ENCODE measurements at places on chromosomes 3 and 15. TPM values are rescaled to one million over a fixed set of nuclear protein-coding genes. Genes with fewer than 3 reads are reported as not detected.

The SLC28A2 gene
- not detected for total RNA-seq

DNA sequence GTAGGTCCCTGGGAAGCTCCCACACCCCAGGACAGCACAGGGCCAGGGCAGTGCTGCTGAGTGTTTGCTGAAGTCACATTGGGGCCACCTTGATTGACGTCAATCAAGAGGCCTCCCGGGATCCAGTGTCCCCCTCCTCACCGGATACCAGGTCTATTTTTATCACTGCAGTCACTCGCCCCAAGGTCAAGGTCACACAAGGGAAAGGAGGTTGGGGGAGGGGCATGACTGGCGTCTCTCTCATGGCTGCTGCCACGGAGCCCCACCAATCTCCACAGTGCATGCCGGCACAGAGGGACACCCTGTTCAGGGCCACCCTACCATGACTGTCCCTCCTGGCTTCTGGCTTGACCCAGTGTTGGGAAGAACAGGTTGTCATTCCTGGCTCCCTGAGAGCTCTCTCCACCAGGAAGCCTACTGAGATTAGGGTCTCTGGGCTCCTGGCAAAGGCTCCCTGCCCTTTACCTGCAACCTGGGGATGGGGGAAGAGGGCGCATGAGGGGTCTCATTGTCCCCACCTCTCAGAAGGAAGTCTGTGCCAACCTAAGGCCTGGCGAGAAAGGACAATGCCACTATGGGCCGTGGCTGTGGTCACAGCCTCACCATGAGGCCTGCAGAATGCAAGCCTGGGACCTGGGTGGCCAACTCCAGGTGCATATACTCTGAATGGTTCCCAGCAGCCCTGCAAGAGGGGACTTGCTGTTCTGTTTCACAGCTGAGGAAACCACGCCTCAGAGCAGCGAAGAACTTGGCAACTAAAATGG, 1.5 kb downstream of the MYL3 start:
- DNase-seq = no peak
- H3K27me3 ChIP-seq = no peaks in the 10 kb centered on the region
- H3K36me3 ChIP-seq = no peaks in the 10 kb centered on the region
- no peaks in the 10 kb centered on the region for H3K4me1 ChIP-seq
- H3K27ac ChIP-seq = no peak overlapping the region

The DZIP1L gene
- not detected for total RNA-seq

DNA sequence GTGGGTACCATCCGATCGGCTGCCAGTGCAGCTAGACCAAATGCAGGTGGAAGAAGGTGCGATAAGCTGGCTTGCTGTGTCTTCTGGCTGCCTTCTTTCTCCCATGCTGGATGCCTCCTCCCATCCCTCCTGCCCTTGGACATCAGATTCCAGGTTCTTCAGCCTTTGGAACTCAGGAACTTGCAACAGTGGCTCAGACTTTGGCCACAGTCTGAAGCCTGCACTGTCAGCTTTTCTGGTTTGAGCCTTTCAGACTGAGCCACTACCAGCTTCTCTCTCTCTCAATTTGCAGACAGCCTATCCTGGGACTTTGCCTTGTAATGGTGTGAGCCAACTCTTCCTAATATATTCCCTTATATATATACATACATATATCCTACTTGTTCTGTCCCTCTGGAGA, 485.5 kb downstream of the FHIT start:
- H3K4me1 ChIP-seq = no peaks in the 10 kb centered on the region
- no peak for DNase-seq
- H3K27ac ChIP-seq = no peak overlapping the region
- H3K27me3 ChIP-seq = no peaks in the 10 kb centered on the region

DNA sequence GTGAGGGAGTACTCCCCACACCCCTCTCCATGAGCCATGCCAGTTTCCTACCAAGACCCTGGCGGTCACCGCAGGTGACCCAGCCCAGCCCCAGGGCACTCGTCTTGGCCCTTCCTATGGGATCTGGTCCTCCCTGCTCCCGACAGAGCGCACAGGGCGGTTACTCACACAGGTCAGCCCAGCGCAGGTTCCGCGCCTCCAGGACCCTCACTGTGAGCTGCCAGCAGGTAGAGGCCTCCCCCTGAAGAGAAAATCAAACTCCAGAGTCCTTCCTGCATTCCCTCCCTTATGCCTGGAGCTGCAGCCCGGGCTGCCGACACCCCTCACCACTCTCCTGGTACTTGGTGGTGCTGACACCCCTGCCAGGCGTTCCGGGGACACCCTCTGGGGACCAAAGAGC, 6.9 kb downstream of the PLA2G4D start:
- H3K27ac ChIP-seq = no peak overlapping the region
- H3K36me3 ChIP-seq = no peaks in the 10 kb centered on the region
- no peak overlapping the region for H3K4me3 ChIP-seq
- no peak for DNase-seq
- H3K27me3 ChIP-seq = no peaks in the 10 kb centered on the region

The GOLGA8R gene
- 12.1 TPM for total RNA-seq

DNA sequence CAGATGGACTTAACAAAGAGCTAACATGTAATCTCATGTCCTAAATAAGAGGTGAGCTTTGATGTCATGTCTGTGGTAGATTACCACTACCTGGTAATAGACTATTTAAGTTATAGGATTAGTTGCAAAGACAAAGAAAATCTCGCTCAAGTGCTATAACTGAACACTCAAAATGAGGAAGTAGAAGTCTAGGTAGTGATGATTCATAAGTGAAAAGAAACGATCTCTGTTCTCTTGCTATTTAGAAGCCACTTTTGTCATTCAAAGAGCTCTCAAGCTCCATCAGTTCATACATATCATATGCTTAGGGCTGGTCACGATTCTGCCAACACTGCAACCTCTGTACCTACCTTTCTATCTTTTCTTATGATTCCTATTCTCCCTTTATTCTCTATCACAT, 110.9 kb downstream of the EDEM1 start:
- no peaks in the 10 kb centered on the region for H3K4me1 ChIP-seq
- no peak overlapping the region for H3K4me3 ChIP-seq
- DNase-seq = no peak
- no peaks in the 10 kb centered on the region for H3K36me3 ChIP-seq

The GNAT1 gene
- not detected for total RNA-seq

DNA sequence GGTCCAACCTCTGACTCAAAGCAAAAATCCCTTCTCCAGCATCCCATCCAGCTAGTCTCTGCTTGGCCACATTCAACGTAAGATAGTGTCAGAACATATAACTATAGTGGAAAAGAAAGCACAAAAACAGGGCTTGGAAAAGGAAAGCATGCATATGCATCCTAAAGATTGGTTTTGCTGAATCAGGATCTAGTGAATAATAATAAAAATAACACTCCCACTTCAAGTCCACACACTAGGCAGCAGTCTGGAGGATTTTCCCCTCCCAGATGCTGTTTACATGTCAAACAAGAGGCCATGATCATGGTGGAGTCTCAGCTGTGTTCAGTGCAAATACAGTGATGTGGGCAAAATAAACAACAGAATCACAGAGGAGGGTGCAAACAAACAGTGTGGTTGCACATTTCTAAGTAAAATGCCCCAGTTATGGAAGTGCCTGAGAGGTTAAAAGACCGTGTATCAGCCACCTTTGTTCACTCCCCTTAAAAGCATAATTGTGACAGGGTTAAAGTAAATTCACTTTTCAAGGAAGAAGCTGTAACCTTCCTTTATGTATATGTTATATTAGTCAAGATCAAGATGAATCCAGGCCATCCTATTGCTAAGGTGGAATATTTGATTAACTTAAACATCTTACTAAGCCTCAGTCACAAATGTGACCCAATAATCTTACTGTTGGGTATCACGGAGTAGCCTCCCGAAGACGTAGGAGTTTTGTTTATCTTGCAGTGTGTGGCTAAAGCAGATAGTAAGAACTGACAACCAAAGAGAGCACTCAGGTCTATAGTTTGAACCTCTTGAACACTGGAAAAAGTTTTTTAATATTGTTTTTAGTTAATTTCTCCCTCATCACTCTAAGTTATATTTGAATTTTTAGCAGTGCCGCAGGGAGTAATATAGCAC, 424.5 kb downstream of the SOX2 start:
- H3K36me3 ChIP-seq = no peaks in the 10 kb centered on the region
- H3K27me3 ChIP-seq = no peaks in the 10 kb centered on the region
- H3K4me1 ChIP-seq = no peaks in the 10 kb centered on the region
- H3K4me3 ChIP-seq = no peak overlapping the region

The ACSBG1 gene
- 0.66 TPM for total RNA-seq

The GHRL gene
- total RNA-seq = 0.21 TPM

DNA sequence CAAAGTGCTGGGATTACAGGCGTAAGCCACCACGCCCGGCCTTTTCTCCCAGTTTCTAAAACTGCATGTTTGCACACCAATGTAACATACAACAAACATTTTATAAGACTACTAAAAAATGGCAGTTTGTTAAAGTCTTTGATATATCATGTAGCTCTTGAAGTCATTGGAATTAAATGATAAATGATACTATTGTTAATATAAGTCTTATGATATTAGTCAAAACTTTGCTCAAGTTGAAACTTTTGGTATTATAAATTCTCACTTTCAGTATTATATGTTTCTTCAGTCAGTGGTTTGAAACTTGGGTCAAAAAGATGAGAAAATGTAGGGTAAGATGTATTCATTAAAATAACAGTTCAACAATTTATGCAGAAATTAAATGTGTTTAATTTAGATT, 117.6 kb upstream of the TBL1XR1 start:
- H3K27ac ChIP-seq = no peak overlapping the region
- DNase-seq = no peak
- H3K27me3 ChIP-seq = no peaks in the 10 kb centered on the region
- no peak overlapping the region for H3K4me3 ChIP-seq

DNA sequence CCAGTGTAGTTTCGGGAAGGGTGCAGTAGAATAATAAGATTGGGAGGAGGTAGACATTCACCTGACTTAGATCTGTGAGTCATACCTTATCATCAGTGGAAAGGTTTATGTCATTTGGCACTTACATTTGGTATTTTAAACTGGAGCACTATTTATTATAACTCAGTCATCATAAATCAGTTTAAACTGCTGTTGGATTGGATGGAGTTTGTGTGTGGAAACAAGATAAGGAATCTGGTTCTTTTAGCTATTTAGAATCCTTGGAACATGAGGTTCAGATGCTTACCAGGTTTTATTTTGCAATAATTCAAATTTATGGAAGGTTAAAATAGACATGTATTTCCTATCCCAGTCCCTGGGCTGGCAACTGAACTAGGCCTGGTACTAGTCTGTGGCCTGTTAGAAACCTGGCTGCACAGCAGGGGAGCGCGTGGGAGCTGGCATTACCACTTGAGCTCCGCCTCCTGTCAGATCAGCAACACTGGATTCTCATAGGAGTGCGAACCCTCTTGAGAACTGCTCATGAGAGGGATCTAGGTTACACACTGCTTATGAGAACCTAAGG, 34.5 kb downstream of the ZFAND6 start:
- peaks cover 6% of the 10 kb centered on the region for H3K4me1 ChIP-seq
- no peaks in the 10 kb centered on the region for H3K27me3 ChIP-seq
- peaks cover 6% of the 10 kb centered on the region for H3K36me3 ChIP-seq
- no peak overlapping the region for H3K4me3 ChIP-seq

DNA sequence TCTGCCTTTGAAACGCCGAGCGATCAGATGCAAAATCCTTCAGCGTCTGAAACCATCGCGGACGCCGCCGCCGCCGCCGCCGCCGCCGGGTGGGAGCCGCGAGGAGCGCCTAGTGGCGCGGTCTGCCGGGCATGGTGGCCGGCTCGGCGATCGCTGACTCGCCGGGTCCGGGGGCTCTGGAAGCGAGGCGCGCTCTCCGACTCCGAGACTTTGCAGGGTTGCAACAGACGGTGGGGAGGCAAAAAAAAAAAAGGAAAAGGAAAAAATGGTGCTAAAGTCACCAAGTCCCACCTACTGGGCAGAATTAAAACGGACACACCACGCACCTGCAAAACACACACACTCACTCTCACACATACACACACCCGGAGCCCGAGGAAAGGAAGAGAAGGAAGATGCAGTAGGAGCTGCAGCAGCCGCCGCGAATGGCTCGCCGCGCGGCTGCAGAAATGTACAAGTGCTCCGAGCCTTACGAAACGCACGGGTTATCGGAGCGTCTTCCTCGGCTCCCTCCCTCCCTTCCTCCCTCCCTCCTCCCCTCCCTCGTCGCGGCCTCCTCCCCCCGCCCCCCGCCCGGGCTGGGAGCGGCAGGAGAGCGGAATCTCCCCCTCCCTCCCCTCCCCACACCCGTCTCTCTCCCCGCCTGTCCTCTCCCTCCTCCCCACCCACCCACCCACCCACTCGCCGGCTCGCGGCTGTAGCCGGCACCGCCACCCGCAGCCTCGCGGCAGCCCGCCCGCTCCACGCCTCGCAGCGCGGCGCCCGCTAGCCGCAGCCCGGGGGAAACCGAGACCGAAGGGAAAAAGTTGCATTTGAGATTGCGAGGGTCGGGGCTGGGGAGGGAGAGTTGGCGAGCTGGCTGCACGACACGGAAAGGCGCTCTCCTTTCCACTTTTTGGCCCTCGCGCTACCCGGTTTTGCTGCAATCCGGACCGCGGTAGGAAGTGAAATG, at the start of gene NTRK3:
NTRK3 (minus strand) TSS at position 461 of the 952 bp plus-strand sequence. CDS start 586 bp downstream, outside the sequence.
- H3K27ac ChIP-seq = no peak within 1 kb of the TSS
- peak; percentile 25 for DNase-seq
- peaks cover 56% of the 10 kb centered on the region for H3K27me3 ChIP-seq
- peaks cover 19% of the 10 kb centered on the region for H3K4me1 ChIP-seq
- no peaks in the 10 kb centered on the region for H3K36me3 ChIP-seq
- peak within 1 kb of the TSS; percentile 59 for H3K4me3 ChIP-seq

The FGD5 gene
- 0.31 TPM for total RNA-seq

- H3K4me3 ChIP-seq = peak overlapping the region; percentile 59
- no peaks in the 10 kb centered on the region for H3K36me3 ChIP-seq
- peaks cover 19% of the 10 kb centered on the region for H3K4me1 ChIP-seq
- DNase-seq = no peak
- H3K27me3 ChIP-seq = peaks cover 56% of the 10 kb centered on the region
These were observed 1.6 kb upstream of the NTRK3 start for GRCh38 chr15:88258093-88258641.

DNA sequence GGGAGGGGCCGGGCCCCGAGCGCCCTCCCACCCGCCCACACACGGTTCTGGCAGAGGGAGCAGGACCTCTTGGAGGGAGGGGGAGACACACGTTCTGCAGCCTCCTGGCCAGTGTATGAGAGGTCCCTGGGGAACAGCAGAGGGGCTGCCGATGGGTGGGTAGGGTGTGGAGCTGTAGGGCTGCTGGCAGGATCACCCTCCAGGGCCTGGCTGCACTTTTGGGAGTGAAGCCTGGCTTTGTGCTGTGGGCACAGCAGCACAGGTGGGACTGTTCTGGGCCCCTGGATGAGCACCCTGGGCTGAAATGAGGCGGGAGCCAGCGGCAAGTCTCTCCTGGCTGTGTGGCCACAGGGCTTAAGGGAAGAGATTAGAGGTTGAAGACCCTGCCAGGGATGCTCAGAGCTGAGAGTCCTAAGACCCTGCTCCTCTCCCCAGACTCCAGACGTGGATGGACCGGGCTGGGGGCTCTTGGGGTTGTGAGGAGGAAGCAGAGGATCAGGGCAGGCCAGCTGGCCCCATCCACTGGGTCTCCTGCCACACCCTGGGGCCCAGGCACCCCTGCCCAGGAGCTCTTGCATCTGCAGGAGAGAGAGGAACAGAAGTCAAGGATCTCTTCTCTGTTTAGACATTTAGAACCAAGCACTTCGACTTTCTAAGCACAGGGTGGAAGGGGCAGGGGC, 45.2 kb downstream of the RGMA start:
- no peaks in the 10 kb centered on the region for H3K36me3 ChIP-seq
- DNase-seq = no peak
- peaks cover 3% of the 10 kb centered on the region for H3K27me3 ChIP-seq
- peaks cover 15% of the 10 kb centered on the region for H3K4me1 ChIP-seq
- no peak overlapping the region for H3K27ac ChIP-seq

GRCh38 chr3:11556851-11557644, 86.7 kb downstream of the VGLL4 start:
- H3K36me3 ChIP-seq = peaks cover 36% of the 10 kb centered on the region
- no peak for DNase-seq
- H3K4me3 ChIP-seq = no peak overlapping the region
- no peaks in the 10 kb centered on the region for H3K27me3 ChIP-seq
- H3K4me1 ChIP-seq = peaks cover 4% of the 10 kb centered on the region

All from activated CD8-positive, alpha-beta T cell treated with anti-CD3 and anti-CD28 coated beads, Interleukin-2, amount 10 ng/mL, durations not matched to agents 7 days and 5 days (primary cell).